Stimulated activated CD4-positive, alpha-beta T cell treated with anti-CD3 and anti-CD28 coated beads, Interleukin-4, amount 100 ng/mL, for 24 hours (primary cell): ENCODE measurements at places on chromosomes 13 and 19.
A peak's percentile ranks its signal among the peaks of the same experiment; 100 is the strongest.

- DNase-seq: no peak
These were observed 8.5 kb downstream of the SH3GL1 start for GRCh38 chr19:4391701-4392483.

GRCh38 chr13:30241532-30241931 lies 65.8 kb downstream of the KATNAL1 start:
- DNase-seq: no peak

GRCh38 chr13:84962849-84963248 lies 836.4 kb downstream of the SLITRK6 start:
- DNase-seq: no peak

GRCh38 chr19:30695171-30695875 lies 323.1 kb downstream of the ZNF536 start:
- no peak for DNase-seq

GRCh38 chr13:91158017-91158395 lies 189.5 kb upstream of the MIR17HG start:
- no peak for DNase-seq

- DNase-seq: no peak
These were observed 7.0 kb upstream of the RB1 start for GRCh38 chr13:48296528-48296927.

DNA sequence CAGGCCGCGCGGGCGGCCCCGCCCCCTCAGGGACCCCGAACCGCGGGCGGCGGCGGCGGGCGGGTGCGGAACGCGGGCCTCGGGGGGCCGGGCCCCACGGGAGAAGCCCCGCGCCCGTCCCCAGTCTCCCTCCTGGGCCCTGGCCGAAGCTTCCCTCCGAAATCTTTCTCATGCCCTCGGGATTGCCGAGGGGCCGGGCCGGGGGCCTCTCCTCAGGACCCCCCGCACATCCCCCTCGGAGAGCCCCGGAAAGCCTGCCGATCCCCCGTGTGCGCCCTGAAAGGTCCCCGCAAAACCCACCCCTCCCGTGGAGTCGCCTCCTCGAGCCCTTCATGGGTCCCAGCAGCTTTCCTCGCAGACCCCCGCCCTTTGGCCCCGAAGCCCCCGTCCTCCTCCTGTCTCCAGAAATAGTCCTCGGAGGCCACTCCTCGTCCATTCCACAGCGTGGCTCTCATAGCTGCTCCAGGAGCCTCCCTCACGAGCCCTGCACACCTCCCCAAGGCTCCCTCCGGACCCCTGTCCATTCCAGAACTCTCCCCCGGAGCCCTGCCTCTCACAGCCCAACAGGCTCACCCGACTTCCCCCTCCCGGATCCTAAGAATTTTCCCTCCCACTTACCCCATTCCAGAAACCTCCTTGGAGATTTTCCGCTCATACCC lies 555 bp downstream of the SAMD4B start:
- peak; percentile 9 for DNase-seq

DNA sequence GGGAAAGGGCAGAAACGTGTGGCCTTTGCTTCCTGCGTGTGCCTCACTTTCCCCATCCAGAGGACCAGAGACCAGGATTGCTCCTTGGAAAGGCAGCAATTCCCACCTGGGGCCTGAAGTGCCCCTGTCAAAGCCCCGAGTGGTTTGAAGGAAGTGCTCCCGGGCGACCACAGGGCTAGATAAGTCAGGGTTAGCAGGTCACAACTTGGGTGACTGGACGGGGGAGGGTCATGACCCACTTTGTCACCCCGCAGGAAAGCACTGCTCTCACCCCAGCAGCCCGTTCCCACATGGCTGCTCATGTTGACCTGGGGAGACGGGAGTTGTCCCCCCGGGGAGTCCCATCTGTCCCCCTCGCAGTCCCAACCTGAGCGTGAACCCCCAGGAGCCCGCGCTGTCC lies 459 bp downstream of the PRAM1 start:
- no peak for DNase-seq

DNA sequence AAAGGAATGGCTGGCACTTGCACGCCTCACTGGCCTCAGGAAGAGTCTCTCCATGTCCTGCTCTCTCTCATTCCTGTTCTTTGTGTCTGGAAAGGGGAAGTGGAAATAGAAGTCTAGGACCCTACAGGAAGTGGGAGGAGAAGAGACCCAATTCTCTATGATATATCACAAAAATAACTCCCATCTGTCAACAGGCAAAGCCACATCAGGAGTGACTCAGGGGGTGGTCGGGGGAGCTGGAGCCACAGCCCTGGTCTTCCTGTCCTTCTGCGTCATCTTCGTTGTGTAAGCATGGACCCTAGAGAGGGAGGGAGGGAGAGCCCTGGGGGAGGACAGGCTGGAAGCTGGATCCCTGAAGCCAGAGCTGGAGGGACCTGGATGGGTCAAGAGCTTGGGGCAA lies 3.0 kb downstream of the SIGLEC9 start:
- DNase-seq: no peak

DNA sequence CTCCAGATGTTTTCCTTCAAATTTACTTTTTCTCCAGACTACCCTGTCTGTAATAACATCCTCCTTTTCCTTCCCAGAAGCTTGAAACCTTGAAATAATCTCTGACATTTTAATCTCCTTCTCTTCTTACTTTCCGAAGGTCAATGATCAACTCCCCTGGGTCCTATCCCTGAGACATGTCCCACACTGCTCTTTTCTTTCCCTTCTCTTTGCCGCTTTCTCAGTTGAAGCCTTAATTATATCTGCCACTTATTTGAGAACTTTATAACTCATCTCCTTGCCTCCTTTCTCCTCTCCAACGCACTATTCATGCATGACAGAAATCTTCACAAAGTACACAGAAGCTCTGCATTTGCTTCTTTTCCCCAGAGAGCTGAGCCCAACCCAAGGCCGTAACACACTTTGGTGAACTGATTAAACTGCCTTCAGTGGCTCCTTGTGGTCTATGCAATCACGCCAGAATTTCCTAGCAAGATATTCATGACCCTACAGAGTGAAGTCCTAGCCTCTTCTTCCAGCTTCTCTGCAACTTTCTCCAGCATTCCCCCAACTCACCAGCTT lies 9.2 kb upstream of the WASF3 start:
- DNase-seq: no peak

DNA sequence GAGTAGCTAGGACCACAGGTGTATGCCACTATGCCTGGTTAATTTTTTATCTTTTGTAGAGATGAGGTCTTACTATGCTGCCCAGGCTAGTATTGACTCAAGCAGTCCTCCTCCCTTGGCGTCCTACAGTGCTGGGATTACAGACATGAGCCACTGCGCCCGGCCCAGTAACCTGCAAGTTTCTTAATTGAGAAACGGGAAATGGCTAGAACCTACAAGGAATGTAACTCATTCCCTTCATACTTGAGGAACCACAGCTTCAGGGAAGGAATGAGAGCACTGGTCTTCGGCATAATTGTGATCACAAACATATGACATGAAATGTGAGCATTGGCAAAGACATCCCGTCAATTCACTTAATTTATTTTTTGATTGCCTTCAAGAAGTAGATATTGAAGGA lies 157.0 kb downstream of the KLF5 start:
- no peak for DNase-seq

- no peak for DNase-seq
These were observed 2.2 kb downstream of the TNNT1 start for GRCh38 chr19:55146705-55147273.

DNA sequence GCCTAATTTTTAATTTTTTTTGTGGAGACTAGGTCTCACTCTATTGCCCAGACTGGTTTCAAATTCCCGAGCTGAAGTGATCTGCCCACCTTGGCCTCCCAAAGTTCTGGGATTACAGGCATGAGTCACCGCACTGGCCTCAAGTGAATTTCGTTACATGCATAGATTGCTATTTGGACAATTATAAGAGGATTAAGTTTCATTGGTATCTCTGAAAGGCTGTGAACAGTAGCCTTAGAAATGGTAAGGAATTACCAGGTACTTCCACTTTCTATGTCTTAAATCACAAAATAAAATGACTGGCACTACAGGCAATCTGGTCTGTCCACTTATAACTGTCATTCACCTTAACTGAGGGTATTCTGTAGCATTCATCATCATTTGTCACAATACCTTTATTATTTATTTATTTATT lies 2.9 kb upstream of the CCDC9 start:
- DNase-seq: no peak

DNA sequence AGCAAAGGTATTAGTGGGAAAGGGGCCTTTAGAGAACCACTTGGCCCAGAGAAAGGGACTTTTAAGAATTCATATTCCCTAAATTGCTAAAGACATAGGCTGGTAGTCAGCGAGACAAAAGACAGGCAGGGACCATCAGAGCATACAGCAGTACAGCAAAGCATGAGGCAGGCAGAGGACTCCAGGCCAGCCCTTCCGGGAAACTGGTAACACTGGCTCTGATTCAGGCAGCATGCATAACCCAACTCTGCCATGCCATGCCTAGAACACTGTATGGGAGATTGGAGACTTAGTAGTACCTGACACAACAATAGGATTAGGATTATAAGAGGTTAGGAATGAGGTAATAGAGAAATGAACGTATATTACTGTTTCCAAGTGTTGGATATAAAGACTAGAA lies 34.9 kb downstream of the CAB39L start:
- DNase-seq: no peak

DNA sequence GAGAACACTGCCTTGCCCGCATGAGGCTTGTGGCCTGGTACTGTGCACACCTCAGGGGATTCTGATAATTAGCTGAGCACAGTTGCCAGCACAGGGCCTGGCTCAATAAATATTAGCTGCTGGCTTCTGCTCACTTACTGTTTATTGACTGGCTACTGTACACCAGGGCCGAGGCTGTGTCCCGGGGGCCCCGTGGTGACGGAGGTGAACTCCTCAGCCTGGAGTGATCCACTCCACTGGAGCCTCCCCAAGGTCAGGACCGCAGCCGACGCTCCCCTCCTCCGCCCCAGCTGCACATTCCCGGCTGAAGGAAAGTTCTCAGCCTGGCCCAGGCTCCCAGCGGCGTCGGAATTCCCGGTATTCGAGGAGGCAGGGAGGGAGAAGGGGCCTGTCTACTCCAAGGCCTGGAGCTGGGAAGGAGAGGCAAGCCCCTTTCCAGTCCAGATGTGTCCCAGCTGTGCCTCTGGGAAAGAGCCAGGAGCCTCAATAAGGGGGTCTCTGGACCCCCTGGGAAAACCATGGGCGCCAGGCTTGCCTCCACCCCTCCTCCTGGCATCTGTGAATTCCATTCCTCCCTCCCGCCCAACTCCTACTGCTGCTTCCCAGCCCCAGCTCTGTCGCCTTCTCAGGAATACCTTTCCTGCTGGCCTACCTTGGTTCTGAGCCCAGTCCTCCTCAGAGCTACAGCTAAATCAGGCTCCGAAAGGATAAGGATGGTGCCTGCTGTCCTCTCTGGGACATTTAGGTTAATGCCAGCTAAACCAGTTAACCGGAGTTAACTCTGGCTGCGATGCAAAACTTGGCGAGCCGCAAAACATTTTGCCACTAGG lies 7.3 kb downstream of the RPS16 start:
- no peak for DNase-seq

GRCh38 chr13:23758798-23759527 lies 130.2 kb downstream of the MIPEP start:
- no peak for DNase-seq

GRCh38 chr13:33740134-33740538 lies 77.8 kb upstream of the RFC3 start:
- DNase-seq: no peak
